ENCODE measurements at places on chromosomes 7 and 10.

GRCh38 chr10:21523557-21524008 is 1.9 kb downstream of the SKIDA1 start:
- no peak for DNase-seq

GRCh38 chr7:105806592-105807447 is 69.6 kb downstream of the ATXN7L1 start:
- DNase-seq, result peak; percentile 18

- no peak for DNase-seq
Observed at GRCh38 chr10:118738406-118738805, 16.4 kb downstream of the CACUL1 start.

- DNase-seq, result no peak
Observed at GRCh38 chr10:99560277-99561126, 27.8 kb downstream of the NKX2-3 start.

Data from activated naive CD4-positive, alpha-beta T cell (primary cell).